ENCODE measurements at places on chromosomes 4 and X.

DNA sequence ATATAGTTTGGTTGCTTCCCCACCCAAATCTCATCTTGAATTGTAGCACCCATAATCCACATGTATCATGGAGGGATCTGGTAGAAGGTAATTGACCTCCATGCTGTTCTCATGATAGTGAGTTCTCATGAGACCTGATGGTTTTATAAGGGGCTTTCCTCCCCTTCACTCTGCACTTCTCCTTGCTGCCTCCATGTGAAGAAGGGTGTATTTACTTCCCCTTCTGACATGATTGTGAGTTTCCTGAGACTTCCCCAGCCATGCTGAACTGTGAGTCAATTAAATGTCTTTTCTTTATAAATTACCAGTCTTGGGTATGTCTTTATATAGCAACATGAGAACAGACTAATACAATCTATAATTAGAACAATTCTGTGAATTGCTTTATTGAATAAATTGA is 11.9 kb upstream of the DCAF4L1 start:
- DNase-seq: no peak

- no peak for DNase-seq
These were observed 61.7 kb downstream of the SLIT2 start for GRCh38 chr4:20313237-20314030.

- no peak for DNase-seq
These were observed 2.6 kb downstream of the ARHGAP10 start for GRCh38 chr4:147734496-147734895.

DNA sequence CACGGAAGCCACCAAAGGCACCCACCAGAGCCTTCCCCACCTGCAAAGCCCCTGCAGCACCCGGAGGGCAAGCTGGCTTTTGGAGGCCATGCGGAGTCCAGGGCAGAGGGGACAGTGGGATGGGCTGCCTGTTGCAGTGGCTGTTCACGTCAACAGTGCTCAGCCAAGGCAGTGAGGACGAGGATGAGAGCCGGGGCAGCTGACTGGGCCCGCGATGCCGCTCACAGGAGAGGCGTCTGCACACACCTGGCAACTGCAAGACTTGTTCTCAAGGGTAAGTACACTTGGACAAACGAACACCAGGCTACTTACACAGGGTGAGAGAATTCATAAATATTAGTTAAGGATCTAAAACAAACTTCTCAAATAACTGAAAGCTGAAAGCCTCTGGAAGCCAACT is 19.6 kb downstream of the FGFR3 start:
- DNase-seq: no peak

- DNase-seq: no peak
These were observed 156.9 kb upstream of the TTC29 start for GRCh38 chr4:147102596-147102995.

- no peak for DNase-seq
These were observed 942.3 kb upstream of the SLIT2 start for GRCh38 chr4:19309378-19309777.

- DNase-seq: no peak
These were observed 105.9 kb downstream of the THOC2 start for GRCh38 chrX:123626962-123627361.

DNA sequence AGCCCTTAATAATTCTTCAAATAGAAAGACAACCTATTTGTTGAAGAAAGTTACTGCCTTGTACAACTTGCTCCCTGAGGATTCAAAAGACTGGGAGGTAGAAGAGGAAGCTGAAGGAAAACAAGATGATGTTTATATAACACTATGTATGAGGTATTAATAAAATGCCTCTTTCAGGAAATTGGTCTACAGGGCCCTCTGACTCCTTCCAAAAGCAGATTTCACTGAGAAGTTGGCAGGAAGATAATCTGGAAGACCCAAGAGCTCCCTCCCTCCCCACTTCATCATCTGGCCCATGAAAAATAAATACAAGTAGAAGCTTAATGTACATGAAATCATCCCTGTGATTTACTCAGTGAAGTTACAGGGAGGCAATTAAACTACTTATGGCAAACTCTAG is 107.5 kb upstream of the MAGEC2 start:
- no peak for DNase-seq

- DNase-seq: no peak
These were observed 103.9 kb downstream of the STIM2 start for GRCh38 chr4:26964512-26964911.

DNA sequence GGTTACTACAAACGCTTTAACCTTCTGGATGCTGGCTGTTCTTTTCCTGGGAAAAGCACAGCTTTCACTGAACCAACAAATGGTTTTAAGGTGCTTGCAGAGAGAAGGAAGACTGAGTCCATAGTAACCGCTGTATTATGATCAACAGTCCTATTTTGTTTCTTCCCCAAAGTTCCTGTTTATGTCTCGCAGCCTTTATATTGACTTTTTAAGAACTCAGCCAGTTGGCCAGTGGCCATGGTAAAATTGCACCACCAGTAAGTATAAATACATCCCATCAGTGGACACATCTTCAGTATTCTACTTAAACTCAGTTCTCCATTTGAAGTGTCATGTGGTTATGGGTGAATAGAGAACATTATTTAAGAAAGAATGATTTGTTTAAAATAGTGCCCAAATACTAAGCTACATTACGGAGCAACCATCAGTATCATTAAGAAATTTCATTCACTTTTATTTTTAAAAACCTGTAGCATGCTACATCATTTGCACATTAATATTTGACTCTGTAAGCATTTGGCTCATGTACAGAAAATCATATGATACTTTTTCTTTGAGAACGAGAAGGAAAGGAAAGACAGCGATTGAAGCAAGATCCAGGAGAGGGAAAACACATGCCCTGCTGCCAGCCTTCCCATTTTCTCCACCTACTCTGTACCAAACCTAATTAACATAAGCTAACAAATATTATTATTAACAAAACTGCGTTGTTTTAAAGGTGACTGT is 287.0 kb downstream of the ARHGAP24 start:
- DNase-seq: no peak

DNA sequence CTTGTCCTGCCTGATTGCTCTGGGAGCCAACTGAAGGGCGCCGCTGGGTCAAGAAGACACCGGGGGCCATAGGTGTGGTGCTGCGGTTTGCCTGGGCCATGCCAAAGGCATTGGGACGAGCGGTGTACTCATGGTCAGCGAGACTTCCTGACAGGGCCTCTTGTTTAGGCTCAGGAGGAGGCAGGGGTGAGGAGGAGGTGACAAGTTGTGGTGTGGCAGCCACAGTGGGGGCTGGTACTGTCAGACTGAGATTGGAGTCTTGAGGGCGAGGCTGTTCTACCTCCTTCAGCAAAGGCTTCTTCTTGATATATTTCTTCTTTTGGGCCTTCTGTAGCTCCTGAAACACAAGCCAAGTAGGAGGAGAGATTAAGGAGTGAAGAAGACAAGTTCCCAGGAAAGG is 104.1 kb downstream of the PHF8 start:
- DNase-seq: no peak

DNA sequence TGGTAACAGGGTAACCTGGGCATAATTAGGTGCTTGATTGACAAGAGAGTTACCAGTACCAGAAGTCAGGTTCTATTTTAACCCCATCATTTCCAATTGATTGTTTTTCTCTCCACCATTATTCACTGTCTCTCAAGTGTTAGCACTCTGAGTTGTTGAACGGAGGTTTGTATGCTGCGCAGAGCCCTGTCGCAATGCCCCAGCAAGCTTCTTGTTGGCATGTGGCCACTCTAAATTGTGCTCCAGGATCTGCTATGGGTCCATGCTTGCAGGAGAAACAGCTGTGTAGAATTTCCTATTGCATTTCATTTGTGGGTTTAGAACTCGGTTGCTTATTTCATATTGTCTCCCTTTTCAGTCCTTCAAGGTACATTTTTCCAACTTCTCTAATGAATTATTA is 98.2 kb downstream of the KLHL8 start:
- DNase-seq: no peak

- DNase-seq: no peak
These were observed 137.7 kb downstream of the ARX start for GRCh38 chrX:24877854-24878650.

DNA sequence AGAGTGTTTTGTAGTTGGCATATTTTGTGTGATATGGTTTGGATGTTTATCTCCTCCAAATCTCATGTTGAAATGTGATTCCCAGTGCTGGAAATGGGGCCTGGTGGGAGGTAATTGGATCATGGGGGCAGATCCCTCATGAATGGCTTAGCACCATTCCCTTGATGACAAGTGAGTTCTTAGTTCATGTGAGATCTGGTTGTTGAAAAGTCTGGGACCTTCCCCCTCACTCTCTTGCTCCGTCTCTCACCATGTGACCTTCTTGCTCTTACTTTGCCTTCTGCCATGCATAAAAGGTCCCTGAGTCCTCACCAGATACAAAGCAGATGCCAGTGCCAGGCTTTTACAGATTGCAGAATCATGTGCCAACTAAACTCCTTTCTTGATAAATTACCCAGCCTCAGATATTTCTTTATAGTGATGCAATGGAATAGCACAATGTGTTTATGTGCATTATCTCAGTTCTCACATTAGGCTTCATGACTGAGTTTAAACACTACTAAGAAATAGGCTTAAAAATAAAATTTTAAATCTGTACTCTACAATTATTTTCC is 1348.8 kb downstream of the STIM2 start:
- no peak for DNase-seq

DNA sequence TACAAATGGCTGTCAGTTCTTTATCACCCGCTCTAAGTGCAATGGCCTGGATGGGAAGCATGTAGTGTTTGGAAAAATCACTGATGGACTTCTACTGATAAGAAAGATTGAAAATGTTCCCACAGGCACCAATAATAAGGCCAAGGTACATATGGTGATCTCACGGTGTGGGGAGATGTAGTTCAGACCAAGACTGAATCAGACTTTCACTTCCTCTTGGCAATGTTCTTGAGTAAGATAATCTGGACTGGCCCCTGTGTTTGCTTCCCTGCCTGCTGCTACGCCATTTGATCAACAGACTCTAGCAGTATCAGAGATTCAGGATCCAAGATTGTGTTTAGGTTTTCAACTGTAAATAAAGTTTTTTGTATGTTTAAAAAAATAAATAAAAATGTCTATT is 682.2 kb upstream of the AMOT start:
- no peak for DNase-seq
